ENCODE measurements at places on chromosomes 13 and 19. TPM values are rescaled to one million over a fixed set of nuclear protein-coding genes. Genes with fewer than 3 reads are reported as not detected.
A peak's percentile ranks its signal among the peaks of the same experiment; 100 is the strongest.

The PTGIR gene
- 0.51 TPM for total RNA-seq

The SAMD4B gene
- 132 TPM for total RNA-seq

The NR2F6 gene
- 119 TPM for total RNA-seq

The LILRA1 gene
- total RNA-seq, result 0.23 TPM

The PBX4 gene
- total RNA-seq, result 7.0 TPM

- peak; percentile 41 for DNase-seq
These were observed 11.0 kb downstream of the CTU1 start for GRCh38 chr19:51097166-51097738.

GRCh38 chr19:40348961-40349507, 539 bp downstream of the PLD3 start:
- no peak for DNase-seq

DNA sequence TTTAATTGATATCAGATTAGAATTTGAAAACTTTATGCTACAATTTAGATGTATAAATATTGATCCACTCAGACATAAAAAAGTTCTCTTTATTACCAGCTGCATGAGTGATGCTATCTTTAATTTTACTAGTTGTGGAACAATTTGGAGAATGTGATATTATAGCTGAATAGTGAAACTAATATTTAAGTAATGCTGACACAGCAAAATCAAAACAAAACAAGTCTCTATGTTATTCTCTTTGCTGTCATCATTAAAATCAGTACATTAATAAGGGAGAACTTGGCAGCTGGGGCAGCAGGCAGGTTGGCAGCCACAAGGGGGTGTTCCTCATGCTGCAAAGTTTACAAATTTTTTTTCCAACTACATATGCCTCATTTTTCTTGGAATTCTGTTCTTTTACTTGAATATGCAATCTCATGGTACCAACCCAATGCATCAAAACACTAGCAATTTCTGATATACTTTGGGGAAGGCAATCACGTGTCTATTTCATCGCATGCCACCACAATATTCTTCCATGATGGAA, 585.3 kb downstream of the FGF9 start:
- DNase-seq, result no peak
